Cerebellar cortex (tissue), 1 donor: ENCODE measurements at places on chromosomes 6 and 20.

DNA sequence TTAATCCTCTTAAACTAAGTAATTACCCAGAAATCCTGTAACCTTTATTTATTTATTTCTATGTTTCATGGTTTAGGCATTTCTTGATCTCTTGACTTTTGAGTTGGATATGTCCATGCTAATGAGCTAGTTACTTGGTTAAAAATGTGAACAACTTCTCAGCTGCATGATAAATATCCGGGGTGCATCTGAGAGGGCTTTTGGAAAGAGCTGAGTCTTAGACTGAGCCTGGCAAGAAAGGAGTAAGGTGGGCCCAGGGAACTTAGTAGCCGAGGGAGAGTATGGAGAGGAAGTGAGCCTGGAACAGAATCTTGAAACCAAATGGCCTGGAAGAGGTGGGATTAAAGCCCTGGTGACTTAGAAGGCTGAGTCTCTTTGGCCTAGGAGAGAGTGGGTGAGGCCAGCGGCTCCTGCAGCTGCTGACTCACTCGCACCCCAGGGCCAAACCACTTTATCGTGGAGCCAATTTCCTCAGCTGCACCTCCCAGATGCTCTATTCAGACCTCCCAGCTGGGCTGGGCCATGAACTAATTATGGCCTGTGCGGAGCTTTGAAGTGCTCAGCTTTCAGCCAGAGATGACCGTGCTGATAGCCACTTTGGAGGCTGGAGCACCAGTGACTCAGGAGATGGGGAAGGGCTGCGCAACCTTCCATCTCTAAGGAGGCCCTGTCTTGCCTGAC, 19.1 kb downstream of the TGM3 start:
- DNase-seq = no peak

DNA sequence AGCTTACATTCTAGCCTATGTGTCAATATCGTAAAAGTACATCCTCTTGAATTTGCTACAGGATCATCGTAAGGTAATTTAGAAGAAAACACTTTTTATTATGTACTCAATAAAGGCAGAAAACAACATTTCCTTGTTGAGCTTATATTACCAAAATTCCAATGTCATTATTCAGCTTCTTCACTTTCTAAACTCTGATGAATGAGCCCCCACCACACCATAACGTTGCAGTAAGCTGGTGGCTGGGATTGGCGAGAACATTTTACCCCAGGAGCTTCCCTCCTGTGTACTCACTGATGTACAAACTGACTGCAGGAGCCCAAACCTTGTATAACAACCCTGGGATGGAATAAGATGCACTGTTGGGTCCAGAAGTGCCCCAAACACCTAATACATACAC, 238.1 kb upstream of the MARCKS start:
- DNase-seq = no peak

- peak; percentile 74 for DNase-seq
Observed at GRCh38 chr20:43799150-43799711, 72.4 kb upstream of the GTSF1L start.

DNA sequence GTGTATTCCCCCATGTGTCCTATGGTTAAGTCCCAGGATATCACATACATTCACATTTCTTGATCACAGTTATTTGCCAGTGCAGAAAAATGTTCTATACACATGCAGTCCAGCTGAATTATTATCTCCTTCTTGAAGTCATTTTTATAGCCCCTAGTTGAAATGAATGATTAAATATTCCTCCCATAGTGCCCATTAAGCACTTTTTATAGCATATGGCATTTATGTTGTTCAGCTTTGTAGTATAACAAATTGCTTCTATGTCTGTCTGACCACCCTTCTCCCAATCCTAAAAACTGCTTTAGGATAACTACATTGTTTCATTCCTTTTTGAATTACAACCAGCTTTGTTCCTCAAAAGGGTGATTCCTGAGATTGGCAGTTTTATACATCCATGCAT, 123.5 kb downstream of the ADGRB3 start:
- no peak for DNase-seq

DNA sequence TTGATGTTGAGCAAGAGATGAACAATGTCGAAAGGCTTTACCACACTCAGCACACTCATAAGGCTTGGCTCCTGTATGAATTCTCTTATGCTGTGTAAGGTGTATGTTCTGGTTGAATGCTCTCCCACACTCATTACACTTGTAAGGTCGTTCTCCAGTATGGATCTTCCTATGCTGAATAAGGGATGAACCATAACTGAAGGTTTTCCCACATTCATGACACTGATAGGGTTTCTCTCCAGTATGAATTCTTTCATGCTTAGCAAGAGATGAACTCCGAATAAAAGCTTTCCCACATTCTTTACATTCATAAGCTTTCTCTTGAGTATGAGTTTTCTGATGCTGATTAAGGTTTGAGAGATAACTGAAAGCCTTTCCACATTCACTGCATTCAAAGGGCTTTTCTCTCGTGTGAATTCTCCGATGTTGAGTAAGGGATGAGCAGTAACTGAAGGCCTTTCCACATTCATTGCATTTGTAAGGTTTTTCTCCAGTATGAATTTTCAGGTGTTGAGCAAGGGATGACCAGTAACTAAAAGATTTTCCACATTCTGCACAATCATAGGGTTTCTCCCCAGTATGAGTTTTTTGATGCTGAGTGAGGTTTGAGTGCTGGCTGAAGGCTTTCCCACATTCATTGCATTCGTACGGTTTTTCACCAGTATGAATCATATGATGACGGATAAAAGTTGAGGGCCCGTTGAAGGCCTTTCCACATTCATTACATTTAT, 21.1 kb downstream of the ZNF184 start:
- no peak for DNase-seq

- DNase-seq = no peak
Observed at GRCh38 chr6:148470606-148471465, 128.2 kb downstream of the SASH1 start.

DNA sequence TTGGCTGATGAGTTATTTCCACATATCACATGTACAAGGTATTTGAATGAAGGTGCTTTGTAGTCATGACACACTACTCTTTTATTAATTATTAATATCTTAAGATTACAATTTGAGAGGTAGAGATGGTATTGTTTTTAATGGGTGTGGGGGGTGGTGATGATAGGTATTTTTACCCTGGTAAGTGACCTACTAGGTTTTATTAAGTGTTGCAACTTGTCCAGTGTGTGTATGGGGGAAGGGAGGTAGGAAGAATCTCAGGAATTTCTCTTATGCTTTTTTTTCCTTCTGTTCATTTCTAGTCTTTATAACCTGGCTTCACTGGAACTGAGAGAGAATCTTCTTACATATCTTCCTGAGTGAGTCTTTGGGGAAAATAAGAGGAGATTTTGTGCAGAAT, 101.4 kb downstream of the LRRC1 start:
- DNase-seq = no peak

- DNase-seq = no peak
Observed at GRCh38 chr6:99545442-99545841, 23.0 kb downstream of the CCNC start.

DNA sequence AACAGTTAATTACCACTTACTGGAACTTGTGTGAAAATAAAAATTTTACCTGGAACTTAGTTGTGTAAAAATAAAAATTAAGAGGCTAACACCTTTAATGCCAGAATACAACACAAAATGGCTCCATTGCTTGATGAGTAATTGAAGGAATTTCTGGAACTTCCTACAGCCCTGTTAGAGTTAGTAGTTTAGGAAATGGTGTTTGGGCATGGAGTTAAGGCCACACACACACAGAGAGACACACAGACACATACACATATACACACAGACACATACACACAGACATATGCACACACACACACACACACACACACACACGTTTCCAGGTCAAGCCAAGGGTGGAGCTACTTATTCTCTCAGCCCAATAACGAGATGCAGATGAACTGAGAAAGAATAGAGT, 20.6 kb upstream of the CST3 start:
- no peak for DNase-seq

DNA sequence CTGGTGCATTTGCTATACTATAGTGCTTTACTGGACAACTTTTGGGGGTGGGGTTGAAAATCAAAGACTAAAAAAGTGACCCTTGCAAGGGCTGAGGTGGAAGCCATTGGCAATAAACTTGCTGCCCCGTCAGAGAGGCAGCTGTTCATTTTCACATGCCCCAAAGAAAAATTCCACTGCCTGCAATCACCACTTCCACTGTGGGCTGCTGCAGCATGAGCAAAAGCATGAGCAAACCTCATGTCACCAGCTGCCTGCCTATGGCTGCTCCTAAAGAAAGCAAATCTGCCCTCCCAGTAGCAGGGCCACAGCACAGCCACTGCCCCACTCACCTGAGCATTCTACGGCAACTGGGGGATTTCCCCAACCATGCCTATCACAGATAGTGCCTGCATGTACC, 290.0 kb downstream of the PAX1 start:
- DNase-seq = no peak

GRCh38 chr6:134177236-134177635, 124.8 kb upstream of the SLC2A12 start:
- DNase-seq = no peak

DNA sequence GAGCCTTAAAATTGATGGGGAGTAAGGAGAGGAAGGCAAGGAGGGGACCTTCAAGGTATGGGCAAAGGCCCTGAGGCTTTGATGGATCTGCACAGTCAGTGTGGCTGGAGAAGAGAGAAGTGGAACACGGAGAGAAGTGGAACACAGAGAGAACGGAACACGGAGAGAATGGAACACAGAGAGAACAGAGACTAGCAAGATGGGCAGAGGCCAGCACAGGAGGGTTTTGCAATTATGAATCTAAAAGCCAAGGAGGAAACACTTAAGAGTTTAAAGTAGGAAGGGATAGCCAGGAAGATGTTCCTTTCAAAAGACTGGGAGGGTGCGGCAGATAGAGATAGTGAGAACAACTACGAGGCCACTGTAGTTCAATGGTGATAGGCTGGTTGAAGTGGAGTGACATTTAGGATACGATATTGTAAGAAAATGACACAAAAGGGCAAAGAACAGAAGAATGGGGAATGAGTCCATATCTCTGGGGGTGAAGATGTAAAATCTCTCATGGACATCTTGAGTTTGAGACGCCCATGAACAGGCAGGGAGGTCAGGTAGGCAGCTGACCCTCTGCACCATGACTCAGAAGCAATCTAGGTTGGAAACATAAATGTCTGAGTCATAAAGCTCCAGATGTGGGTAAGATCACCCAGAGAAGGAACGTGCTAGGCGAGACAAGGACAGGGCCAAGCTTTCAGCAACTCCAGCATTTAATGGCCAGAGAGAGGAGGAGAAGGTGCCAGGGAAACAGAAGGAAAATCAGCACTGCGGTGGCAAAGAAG, 25.4 kb downstream of the ZMYND8 start:
- no peak for DNase-seq

DNA sequence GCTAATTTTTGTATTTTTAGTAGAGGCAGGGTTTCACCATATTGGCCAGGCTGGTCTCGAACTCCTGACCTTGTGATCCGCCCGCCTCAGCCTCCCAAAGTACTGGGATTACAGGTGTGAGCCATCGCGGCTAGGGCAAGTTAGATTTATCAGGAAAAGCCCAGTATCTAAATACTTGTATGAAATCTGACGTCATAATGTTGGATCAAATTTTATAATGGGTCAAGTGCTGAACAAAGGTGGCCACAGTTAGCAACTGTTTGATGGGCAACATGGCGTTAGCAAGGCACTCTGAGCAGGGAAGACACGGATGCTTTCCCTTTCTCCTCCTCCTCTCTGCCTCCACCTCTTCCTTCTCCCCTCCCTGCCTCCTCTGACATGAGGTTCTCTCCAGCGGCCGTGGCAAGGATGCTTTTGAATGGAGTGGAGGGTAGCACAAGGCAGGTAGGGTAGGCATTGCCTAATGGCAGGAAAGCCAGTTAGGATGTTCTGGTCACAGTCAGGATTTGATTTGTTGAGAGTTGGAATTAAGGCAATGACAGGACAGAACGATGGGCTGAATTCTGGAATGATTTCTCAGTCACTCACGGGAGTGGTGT, 149.6 kb downstream of the BCAS1 start:
- no peak for DNase-seq

GRCh38 chr6:4486568-4487315, 289.5 kb upstream of the CDYL start:
- DNase-seq = no peak

GRCh38 chr20:19828232-19828631, 70.2 kb downstream of the RIN2 start:
- DNase-seq = no peak

DNA sequence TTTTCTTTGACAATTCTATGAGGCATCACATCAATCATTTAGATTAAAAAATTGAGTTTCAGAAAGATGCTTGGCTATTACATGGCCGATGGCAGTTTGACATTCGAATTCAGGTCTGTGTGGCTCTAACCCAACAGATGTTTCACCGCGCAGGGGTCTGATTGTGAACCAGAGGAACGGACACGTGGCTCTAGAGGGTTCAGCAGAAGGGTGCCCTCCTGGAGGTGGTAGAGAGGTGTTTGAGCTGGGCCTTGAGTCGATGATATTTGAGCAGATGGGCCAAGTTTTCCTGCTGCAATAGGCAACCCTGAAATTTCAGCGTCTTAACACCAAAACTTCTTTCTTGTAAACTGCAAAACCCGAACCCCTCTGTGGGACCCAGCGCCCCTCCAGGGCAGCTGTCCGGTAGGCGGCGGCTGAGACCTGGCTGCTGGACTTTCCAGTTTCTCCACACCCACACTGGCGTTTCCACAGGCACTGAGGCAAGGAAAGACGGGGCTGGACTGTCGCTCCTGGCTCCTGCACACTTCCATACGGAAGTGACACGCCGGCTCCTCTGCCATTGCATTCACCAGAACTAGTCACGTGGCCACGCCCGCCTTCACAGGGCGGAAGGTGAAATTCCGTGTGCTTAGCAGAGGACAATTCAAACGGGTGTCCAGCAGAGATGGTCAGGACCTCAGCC, 11.3 kb upstream of the AFDN start:
- DNase-seq = no peak

DNA sequence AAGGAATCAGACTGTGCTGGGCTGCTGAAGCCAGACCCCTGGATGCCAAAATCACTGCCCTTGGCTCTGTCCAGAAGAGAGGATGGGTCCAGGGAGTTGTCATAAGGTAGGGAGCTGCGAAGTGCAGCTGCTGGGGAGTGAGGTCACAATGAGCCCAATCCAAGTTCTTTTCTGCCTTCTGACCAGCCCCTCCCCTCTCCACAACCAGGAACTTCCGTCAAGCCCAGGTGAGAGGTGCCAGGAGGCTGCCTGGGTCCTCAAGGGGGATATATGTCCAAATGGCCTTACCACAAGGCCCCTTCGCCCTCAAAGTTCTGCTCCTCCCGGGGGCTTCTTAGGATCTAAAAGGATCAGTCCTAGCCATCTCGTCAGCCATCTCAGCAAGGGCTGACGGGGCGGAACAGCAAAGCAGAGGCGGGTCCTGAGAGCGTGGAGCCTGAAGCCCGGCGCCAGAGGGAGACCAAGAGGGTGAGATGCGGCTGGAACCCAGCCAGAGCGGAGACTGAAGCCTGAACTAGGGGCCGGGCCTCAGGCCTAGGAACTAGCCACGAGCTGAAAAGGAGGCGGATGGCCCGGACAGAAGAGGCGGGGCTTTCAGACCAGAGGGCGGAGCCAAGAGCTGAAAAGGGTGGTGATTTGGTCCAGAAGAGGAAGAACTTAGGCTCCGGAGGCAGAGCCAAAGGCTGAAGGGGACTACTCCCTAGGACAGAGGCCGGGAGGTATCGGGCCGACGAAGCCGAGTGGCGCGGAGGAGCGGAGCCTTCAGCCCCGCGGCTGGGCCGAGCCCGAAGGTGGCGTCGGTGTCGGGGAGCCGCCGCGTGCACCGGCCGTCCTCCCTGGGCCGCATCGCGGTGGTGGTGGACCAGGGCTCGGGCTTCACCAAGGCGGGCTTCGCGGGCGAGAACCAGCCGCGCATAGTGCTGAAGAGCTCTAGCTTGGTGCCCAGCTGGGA, at the start of gene ACTL10:
TSS of gene ACTL10 (plus strand) at position 651 of the 952 bp plus-strand sequence. CDS start 555 bp downstream, outside the sequence.
- DNase-seq = peak; percentile 73

GRCh38 chr20:41079066-41079465, 50.4 kb downstream of the TOP1 start:
- DNase-seq = no peak

- DNase-seq = peak; percentile 82
Observed at GRCh38 chr6:28982476-28983266, 22.4 kb downstream of the ZNF311 start.
